ENCODE measurements at places on chromosomes 13 and 19.

GRCh38 chr13:41231786-41232185 lies 31.6 kb downstream of the MTRF1 start:
- no peak for DNase-seq

- no peak for DNase-seq
Observed at GRCh38 chr19:42433503-42434260, 6.5 kb upstream of the LIPE start.

GRCh38 chr19:28908941-28909340 lies 304.0 kb downstream of the UQCRFS1 start:
- no peak for DNase-seq

DNA sequence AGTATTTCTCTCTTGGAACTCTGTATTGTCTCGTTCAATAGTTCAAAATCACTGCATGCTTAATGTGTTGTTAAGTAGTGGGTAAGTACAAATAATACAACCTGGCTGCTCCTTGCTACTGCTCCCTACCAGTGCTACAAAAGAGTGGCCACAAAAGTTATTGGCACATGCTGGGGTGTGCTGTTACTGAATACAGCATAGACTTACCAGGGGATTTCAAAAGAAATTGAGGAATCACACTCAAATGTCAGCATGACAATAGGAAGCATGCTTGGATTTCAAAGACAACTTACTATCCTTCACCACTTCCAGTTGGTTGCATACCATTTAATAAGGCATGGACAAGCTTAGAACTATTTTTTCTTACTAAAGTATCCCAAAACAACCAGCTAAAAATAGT lies 1041.3 kb upstream of the SPRY2 start:
- no peak for DNase-seq

DNA sequence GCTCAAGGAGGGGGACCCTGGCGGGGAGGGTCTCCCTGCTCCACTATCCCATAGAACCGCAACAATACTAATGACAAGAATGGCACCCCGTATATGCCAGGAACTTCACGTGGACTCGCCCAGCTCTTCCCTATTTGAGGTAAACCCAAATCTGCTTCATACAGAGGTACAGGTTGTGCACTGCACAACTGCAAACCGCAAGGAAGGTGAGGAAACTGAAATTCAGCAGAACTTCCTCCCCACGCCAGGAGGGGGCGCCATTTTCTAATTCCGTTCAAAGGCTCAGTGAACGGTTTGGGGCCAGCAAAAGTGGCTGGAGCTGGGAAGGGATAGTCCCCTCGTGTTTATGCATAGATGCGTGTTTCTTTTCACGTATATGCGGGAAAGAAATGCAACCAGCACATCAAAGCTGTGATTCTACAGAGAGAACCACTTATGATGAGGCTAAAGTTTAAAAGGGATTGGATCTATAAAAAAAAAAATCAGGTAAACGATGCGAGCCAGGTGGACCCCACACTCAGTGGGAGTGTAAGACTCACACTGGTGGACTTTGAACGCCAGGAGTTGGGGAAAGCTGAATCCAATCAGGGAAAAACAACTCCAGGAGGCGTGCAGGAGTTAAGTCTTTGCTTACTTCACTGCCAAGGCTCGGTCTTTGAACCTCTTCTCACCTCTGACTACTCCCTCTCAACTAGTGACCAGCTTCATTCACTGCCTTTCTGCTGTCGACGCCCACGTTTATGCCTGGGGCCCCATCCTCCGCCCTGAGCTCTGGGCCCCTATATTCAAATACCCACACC lies 20.3 kb downstream of the C19orf81 start:
- DNase-seq: no peak

DNA sequence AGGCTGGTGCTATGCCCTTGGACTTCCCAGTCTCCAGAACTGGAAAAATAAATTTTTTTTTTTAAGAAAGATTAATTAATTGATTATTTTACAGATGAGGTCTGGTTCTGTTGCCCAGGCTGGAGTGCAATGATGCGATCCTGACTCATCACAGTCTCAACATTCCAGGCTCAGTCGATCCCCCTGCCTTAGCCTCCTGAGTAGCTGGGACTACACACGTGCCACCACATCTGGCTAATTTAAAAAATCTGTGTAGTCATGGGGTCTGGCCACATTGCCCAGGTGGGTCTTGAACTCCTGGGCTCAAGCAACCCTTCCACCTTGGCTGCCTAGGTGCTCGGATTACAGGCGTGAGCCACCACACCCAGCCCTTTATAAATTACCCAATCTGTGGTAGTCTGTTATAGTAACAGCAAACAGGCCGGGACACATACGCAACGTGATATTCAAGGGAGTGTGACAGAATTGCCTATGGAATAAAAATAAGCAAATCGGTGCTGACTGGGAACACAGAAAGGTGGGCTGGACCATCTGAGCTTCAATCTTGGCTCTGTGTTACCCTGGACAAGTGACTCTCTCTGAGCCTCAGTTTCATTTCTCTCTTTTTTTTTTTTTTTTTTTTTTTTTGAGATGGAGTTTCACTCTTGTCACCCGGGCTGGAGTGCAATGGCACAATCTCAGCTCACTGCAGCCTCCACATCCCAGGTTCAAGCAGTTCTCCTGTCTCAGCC lies 42.8 kb downstream of the PIN1 start:
- DNase-seq: no peak

GRCh38 chr19:3537101-3537437 lies 1.9 kb upstream of the TEKTIP1 start:
- DNase-seq: no peak

DNA sequence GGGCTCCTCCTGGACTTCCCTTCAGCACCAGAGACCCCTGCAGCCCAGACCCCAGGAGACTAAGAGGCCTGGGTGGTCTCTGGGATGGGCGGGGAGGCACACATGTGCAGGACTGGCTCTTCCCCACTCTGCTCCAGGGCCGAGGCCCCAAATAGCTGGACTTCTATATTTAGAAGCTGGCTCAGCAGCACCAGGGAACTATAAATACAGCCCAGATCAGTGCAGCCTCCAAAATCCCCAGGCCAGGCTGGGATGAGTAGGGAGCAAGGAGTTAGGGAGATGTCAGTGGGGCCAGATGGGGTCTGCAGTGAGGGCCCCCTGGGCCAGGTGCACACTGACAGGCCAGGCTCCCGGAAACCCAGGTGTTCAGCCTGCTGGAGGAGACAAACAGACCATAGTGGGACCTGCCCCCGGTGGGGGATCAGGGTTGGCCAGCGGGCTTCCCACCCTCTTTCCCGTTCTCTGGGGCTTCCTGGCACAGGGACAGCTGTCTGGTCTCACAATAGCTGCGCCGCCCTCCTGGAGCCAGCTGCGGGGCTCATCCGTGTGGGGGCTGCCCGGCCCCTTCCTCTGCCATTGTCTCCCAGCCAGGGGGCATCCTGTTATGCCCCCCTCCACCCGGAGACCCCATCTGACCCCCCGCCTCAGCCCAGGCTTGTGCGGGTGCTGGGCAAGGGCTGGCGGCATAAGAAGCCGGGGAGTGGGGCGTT lies 5.5 kb upstream of the ADGRE5 start:
- DNase-seq: peak; percentile 45

DNA sequence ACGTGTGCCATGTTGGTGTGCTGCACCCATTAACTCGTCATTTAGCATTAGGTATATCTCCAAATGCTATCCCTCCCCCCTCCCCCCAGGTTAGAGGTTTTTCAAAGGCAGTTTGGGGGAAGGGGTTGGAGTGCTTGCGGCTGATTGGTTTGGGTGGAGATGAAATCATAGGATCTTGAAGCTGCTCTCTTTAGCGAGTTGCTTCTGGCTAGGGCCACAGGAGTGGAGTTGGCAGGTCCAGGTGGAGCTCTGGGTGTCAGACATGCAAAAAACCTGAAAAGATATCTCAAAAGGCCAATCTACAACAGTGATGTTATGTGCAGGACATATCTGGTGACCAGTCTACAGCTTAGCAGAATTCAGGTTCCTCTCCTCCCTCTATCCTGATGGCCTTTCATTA lies 32.6 kb upstream of the CXCL17 start:
- no peak for DNase-seq

DNA sequence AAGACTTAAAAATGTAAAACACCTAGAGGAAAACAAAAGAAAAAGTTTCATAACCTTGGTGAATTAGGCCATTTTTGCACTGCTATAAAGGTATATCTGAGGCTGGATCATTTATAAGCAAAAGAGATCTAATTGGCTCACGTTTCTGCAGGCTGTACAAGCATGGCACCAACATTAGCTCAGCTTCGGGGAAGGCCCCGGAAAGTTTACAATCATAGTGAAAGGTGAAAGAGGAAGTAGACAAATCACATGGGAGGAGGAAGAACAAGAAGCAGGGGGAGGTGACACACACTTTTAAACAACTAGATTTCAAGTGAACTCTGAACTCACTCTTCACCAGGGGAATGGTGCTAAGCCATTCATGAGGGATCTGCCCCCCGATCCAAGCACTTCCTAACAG lies 1358.5 kb upstream of the PCDH9 start:
- DNase-seq: no peak

DNA sequence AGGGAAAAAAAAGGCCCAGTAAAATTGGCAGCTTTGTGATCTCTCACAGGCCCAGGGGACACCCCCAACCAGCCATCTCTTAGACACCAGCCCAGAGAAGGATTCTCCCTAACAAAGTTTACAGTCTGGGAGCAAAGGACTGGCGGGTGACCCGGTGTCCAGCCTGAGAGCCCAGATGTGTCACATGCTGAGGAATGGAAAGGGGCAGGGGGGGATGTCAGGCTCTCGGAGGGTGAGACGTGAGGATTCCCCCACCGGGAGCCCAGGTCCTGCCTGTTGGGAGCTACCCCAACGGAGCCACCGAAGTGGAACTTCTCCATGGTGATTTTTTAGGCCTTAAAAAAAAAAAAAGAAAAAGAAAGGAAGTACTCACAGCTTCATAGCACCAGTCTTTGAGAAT lies 4.8 kb upstream of the CTXN1 start:
- no peak for DNase-seq

- no peak for DNase-seq
Observed at GRCh38 chr13:30027569-30028455, 177.4 kb upstream of the UBL3 start.

DNA sequence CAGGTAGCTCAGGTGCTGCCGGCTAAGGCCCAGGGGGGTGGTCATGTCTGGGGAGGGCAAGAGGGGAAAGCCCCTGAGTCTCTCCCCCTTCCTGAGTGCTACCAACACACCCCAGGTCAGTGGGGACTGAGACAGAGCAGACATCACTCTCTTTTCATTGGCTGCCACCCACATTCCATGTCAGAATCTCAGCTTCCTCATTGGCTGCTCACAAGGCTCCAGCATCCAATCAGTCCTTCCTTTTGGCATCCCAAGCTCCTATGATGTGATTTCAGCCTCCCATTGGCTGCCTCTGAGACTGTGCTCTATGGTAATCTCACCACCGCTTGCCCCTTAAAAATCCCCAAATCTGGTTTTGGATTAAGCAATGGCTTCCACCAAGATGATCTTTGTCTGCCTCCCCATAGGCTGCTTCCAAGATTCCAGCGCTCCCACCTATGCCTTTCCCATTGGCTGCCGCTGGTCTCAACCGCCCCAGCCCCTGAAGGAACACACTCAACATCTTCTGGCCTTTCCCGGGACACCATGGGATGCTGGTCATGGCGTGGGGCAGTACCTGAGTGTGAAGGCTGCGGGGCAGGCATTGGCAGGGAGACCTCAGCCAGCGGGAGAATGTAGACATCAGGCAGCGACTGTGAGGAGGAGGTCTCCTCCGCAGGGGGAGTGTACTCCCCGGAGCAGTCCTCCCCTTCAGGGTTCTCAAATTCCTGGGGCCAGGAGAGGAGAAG lies 2.0 kb downstream of the LMTK3 start:
- DNase-seq: no peak

DNA sequence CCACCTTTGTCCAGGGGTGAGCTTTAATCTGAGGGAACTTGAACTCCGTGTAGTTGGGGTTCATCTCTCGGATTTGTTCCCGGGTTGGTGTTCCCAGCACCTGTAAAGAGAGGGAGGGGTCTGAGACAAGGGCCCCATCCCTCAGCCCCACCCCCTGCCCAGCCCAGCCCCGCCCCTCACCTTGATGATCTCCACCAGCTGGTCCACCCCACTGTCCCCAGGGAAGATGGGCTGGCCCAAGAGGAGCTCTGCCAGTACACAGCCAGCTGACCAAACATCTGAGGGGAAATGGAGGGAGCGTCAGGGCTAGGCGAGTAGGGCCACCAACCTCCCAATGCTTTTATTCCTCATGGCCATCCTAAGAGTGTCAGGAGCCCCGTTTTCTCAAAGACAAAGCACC lies 9.3 kb downstream of the GSK3A start:
- DNase-seq: no peak

DNA sequence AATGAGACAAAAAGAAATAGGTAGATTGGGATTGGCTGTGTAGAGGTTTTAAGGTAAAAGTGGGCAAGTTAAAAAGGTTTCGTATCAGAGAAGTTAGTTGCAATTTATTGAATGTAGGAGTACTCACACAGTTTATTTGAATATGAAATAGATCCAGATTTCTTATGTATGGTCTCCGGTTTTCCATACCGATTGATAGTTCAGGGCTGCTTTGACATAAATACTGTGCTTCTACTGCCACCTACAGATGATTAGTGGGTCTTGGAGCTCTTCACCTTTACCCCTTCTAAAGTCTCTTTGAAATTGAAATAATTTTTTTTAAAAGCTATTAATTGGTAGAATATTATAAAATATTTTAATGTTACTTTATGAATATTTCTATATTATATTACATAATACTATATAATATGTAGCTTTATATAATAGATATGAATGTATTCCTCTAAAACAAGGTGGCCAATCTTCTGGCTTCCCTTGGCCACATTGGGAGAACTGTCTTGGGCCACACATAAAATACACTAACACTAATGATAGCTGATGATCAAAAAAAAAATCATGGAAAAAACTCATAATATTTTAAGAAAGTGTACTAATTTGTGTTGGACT lies 7.7 kb upstream of the GPR18 start:
- no peak for DNase-seq

DNA sequence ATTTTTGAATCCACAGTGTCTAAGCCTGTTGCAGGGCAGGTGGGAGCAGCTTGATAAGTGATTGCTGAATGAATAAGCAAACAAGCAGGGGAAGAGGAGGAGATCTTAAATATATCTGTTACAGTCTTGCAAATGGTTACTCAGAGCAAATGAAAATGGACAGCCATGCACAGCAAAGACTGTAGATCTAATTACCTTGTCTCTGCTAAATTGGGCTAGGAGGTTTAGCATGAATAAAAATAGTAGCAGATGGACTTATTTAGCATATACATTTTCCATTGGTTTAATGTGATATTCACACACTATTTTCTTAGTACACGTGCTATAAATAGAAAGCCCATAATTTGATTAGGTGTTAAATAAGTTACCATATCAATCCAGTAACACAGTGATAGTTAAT lies 72.9 kb upstream of the FARP1 start:
- DNase-seq: no peak

GRCh38 chr19:54444737-54445136 lies 4.3 kb upstream of the LENG8 start:
- no peak for DNase-seq

DNA sequence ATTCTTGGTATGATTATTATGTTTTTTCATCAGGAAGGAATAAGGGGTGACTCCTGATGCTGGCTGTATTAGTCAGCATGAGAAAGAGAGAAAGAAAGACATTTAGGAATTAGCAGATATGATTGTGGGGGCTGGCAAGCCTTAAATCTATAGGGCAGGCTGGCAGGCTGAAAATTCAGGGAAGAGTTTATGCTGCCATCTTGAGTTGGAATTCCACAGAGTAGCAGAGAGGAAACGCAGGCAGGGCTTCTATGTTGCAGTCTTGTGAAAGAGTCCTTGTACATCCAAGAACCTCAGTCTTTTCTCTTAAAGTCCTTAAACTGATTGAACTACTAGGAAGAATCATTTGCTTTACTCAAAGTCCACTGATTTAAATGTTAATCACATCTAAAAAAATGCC lies 262.7 kb upstream of the SLC10A2 start:
- no peak for DNase-seq

GRCh38 chr19:29855087-29855486 lies 43.3 kb downstream of the CCNE1 start:
- DNase-seq: no peak

GRCh38 chr19:42412227-42412626 lies 15.0 kb downstream of the LIPE start:
- no peak for DNase-seq
